ENCODE measurements at places on chromosomes 4 and X. TPM values are rescaled to one million over a fixed set of nuclear protein-coding genes. Genes with fewer than 3 reads are reported as not detected.

TBC1D9 gene
- 15.9 TPM for total RNA-seq

TBX22 gene
- total RNA-seq, result 0.26 TPM

APEX2 gene
- 19.6 TPM for total RNA-seq

IL2RG gene
- total RNA-seq, result not detected

XG gene
- total RNA-seq, result not detected

MAGEA4 gene
- not detected for total RNA-seq

AR gene
- total RNA-seq, result 7.9 TPM

SPATA18 gene
- total RNA-seq, result 3.0 TPM

KLHL4 gene
- total RNA-seq, result 2.7 TPM

ETDA gene
- not detected for total RNA-seq

ZGRF1 gene
- 36.0 TPM for total RNA-seq

DNAAF6 gene
- total RNA-seq, result not detected
